ENCODE measurements at places on chromosomes 13 and 19.

GRCh38 chr19:51702825-51703574 is 9.9 kb downstream of the SPACA6 start:
- DNase-seq = no peak

DNA sequence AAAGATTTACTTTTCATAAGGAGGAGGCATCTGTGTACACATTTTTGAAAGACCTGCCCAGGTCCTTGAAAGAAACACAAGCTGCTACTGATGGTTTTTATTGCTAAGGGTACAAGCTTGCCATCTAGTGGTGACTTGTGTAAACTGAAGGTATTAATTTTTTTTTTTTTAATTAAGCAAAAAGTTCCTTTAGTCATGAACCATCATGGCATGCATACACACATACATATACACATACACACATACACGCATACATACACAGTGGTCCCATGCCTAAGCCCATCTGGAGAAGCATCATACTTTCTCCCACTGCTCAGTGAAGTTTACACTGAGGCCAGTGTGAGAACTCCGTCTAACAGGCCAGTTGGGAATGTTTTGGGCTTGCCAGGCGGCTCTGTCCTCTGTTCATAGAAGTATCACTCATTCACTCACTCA is 312.5 kb downstream of the DCLK1 start:
- peak; percentile 3 for DNase-seq

DNA sequence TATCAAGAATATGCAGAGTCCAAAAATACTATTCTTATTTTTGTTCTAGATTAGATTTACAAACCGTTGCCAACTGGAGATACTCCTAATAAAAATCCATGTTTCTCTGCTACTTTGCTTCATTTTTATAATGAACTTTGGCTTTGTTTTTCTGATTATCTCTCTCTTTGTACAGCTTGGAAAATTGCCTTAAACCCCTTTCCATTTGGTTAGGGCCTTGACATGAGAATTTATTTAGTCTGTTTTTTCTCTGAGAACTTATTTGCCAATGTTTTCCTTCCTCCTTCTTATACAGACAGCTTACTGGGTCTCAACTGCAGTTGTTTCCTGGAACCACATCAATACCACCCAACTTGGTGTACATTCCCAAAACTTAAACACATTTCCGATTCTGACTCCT is 555.4 kb downstream of the SLITRK6 start:
- no peak for DNase-seq

GRCh38 chr19:2616741-2617392 is 85.6 kb downstream of the GNG7 start:
- DNase-seq = no peak

DNA sequence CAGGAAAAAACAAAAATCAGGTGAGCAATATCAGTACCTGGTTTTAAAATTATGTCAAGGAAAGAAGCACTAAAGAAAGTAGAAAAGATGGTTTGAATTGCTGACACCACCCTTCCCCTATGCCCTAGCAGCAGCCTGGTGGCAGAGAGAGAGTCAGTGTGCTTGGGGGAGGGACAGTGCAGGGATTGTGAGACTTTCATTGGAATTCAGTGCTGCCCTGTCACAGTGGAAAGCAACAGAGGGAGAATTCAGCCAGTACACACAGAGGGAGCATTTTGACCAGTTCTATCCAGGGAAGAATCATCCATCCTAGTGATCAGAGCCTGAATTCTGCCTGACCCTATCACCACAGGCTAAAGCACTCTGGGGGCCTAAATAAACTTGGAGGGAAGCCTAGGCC is 222.4 kb upstream of the PCDH17 start:
- no peak for DNase-seq

GRCh38 chr19:547836-548720 is 4.2 kb downstream of the GZMM start:
- DNase-seq = no peak

DNA sequence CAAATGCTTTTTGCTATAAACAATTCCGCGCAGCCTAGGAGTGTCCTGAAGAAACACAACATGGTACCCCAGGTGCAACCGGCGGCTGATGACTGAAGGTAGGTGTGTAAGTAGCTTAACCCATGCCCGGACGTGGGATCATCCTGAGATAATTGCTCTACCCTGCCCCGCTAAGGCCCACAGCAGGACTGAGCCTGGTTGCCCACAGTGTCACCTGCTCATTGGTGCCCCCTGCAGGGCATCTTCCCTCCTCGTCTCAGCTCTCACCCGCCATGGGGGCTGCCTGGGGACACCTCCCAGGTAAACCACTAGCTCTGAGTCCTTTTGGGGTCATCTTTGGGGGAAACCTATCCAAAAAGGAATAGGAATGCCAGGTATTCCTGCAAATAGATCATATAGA is 22.3 kb downstream of the TMEM161A start:
- no peak for DNase-seq

GRCh38 chr13:63463782-63464610 is 2048.3 kb upstream of the PCDH20 start:
- no peak for DNase-seq

- no peak for DNase-seq
Measured at GRCh38 chr19:54352546-54352945, 12.2 kb downstream of the LAIR1 start.

GRCh38 chr19:36266375-36266961 is 51.6 kb downstream of the ZNF146 start:
- no peak for DNase-seq

GRCh38 chr19:35171730-35172129 is 17.2 kb downstream of the FXYD5 start:
- no peak for DNase-seq

- no peak for DNase-seq
Measured at GRCh38 chr13:93674337-93674755, 447.7 kb downstream of the GPC6 start.

DNA sequence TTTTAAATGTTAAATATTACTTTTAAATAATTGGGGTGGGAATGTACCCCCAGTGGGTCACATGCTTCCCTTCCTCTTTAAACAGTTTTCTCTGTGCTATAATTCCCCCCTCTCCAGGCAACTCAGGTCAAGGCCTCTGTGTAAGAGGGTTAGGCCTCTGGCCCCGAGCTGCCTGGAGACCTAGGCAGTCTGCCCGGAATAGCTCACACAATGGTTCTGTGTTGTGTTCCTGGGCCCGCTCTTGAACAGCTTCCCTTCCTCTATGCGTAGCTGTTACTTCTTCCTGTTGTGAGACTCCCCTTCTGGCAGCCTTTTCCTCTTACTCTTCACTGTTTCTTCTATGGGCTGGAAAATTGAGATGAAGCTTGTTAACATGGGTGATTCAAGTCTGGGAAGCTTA is 14.8 kb upstream of the ZNF492 start:
- no peak for DNase-seq

DNA sequence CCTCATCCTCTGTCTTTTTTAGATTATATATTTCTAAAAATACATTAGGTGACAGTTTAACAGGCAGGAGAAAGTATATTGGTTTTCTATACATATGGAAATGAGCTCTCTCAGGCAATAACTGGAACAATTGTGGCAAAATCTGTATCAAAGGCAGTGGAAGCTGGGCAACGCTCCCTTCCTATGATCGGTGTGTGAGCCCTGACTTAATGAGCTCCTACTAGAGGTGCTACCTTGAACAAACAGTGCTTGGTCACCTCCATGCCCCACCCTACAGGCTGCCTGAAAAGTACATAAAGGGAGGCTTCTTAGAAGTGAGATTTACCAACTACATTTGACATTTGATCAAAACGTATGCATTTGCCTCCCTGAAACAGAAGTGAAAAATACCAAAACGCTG is 185.3 kb downstream of the EFNB2 start:
- DNase-seq = no peak

- DNase-seq = no peak
Measured at GRCh38 chr13:41099986-41100385, 32.6 kb downstream of the KBTBD6 start.

DNA sequence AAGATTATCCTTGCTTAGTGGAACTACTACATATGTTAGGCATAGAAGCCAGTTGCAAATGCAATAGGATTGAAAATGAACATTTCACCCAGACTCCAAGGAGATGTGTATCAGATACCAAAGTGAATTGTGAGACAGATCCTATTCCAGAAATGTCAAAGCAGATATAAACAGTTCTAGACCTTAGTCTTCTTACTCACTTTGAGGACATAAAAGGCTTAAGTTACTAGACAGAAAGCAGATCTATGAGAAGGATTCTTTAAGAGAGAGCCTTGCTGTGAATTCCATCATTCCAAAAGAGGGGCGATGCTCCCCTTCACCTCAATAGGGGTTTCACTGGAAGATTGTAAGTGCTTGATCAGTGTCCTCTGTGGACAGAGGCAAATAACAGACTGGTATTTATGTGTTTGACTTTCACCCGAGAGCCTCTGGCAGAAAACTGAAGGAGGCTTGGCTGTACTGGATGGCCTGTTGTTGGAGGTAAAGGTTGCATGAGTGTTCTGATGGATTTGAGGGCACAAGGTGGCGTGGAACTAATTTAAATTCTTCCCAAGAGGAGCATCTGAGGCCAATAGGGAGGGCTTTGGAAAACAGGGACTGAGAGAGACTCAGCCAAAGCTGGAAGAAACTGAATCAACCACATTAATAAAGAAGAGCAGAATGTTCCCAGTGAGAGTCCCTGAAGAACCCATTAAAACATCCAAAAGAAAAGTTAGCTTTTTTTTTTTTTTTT is 194.8 kb downstream of the DCLK1 start:
- no peak for DNase-seq

DNA sequence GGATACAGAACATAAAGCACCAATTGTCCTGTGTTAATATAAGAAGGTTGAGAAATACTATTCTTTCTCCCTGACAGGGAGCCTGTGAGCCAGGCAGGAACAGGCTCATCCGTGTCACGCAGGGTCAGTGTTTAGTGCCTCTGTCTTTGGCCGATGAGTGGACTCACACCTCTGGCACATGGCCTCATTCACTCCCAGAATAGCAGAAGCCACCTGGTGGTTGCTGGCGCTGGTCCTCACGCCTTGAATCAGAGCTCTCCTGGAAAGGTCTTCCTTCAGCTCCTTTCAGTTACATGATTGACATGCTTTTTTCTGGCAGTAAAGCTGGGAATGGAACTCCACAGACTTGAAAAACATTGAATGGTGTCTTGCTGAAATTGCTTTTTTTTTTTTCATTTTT is 28.1 kb upstream of the SIAH3 start:
- no peak for DNase-seq

DNA sequence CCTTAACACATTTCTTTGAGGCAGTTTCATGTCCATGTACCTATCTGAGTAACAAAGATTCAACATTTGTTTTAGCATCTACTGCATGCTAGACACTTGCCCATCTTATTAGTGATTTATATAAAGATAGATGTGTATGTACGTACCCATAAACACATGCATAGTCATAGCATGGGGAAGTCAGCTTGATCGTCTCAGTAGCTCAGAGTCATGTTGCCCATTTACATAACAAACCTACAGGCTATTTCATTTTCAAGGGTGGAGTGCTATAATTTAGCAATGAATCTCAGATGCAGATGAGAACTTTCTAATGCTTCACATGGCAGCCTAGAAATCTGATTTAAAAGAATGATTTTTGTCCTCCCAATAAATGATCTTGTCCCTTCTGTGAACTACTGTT is 23.5 kb downstream of the FLT1 start:
- DNase-seq = no peak

DNA sequence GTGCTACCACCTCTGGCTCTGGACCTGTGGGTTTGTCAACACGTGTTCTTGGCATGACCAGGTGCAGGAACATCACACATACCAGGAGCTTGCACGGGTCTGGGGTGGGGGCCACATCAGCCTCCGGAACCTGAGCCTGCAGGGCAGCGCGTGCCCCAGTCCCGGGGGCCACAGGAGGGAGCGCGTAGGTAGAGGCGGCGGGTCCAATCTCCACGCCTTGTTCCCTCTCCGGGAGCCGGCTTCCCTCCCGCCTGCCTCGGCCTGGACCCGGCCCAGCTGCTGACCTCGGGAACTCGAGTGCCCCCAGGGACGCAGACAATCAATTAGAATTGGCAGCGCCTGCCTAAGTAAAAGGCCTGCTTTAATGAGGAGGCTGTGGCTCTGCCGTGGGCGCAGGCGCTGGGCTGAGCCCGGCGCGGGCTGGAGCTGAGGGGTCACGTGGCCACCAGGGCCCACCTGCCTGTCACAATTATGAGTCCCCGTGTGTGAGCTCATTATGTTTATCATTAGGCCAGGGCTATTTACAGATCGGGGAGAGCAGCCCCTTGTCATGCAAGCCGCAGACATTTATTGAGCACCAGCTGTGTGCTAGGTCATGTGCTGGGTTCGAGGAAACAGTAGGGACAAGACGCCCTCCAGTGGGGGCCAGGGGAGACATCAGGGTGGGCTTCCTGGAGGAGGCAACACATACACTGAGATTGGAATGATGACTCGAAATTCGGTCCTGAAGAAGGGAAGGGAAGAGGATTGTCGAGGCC is 32.2 kb upstream of the TNFAIP8L1 start:
- DNase-seq = peak; percentile 95

DNA sequence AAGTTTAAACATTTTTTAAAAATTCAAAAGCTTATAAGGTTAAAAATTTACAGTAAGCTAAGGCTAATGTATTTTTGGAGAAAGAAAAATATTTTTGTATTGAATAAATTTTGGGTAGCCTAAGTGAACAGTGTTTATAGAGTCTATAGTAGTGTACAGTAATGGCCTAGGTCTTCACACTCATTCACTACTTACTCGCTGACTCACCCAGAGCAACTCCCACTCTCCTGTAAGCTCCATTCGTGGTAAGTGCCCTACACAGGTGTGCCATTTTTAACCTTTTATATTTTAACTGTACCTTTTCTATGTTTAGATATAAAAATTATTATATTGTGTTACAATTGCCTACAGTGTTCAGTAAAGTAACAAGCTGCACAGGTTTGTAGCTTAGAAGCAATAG is 96.6 kb upstream of the FREM2 start:
- DNase-seq = no peak

GRCh38 chr19:13883516-13884064 is 6.7 kb downstream of the NANOS3 start:
- DNase-seq = no peak

DNA sequence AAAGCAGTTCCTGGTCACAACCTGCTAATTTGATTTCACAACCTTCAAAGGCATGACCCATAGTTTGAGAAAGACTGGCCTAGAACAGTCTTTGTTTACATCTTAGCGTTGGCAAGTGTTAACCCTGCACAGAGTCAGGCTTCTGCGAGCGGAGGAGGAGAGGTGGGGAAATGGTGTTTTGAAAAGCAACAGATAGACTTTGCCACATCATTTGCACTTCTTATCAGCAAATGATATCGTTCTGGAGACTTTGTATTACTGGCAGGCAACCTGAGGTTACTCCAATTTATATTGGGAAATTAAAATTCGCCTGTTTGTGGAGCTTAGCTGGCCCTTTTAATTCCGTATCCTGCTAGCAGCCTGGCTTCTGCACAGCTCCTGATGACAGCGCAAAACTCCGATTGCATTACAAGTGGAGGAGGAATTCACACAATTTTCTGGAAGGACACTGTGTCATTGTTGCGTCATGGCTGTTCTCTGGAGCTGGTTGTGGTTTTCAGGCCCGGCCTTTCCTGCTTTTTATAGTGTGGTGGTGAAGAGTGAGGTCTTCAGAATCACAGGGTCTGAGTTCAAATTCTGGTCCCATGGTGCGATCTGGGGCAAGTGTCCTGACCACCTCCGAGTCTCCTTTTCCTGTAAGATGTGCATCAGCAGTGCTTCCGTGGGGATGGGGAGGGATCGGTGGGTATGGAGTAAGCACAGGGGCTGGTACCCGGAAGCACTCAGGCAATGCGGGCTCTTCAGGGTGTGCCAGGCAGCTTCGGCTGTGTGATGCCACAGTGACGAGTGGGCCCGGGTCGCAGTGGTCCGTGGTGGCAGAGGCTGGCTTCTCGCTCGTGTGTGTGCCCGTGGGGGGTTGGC is 49.1 kb upstream of the EHD2 start:
- DNase-seq = no peak
